ENCODE measurements at places on chromosomes 16 and 17.

GRCh38 chr16:31050280-31051030 lies 17.1 kb downstream of the STX4 start:
- no peak for DNase-seq

DNA sequence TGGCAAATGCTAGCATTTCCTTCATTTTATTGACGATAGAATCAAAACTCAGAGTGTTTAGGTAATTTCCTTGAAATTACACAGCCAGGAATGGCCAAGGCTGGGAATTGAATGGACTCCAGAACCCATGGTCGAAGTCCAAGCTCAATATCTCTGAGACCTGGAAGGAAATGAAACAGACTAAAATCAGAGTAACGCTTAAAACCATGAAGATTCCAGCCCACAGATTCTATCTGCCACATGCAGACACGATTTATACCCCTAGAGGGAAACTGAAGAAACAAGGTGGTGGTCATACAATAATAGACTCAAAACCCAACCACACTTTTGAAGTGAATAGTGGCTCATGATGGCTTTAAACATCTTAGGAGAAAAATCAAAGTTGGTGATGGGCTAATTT lies 95.6 kb downstream of the PRKCA start:
- DNase-seq = no peak

GRCh38 chr16:58249388-58249779 lies 45.4 kb downstream of the PRSS54 start:
- no peak for DNase-seq

DNA sequence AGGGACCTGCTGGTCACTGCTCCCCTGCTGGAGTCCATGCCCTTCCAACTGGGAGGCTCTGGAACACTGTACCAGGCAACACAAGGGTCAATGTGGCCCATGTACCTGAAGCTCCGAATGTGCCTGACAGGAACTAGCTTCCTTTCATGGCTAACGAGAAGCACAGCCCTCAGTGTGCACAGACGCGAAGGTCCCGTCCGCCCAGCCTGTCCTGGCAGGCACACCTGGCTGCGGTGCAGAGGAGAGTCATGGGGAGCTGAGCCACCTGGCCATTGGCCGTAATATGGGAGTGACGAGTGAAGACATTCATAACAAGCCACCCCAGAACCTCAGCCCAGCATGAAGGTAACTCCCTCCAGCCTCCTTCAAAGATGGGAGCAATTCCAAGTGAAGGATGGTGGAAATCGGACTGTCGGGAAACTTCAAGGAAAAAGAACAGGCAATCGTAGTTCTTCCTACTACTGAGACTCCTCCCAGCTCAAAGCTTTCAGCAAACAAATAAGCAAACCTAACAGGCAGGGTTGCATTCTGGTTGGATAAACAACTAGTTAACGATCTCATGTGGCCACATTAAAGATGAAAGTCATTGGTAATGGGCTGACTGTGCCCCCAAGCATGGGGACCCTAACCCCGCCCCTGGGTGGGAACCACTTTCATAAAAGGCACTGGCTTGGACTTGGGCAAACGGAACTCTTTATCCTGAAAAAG lies 13.2 kb downstream of the TMEM11 start:
- DNase-seq = no peak
